ENCODE measurements at places on chromosomes 3 and 15.

GRCh38 chr3:99186016-99186415, 284.5 kb upstream of the DCBLD2 start:
- no peak overlapping the region for H3K27ac ChIP-seq
- no peaks in the 10 kb centered on the region for H3K4me1 ChIP-seq
- no peak for DNase-seq
- no peak overlapping the region for H3K4me3 ChIP-seq

DNA sequence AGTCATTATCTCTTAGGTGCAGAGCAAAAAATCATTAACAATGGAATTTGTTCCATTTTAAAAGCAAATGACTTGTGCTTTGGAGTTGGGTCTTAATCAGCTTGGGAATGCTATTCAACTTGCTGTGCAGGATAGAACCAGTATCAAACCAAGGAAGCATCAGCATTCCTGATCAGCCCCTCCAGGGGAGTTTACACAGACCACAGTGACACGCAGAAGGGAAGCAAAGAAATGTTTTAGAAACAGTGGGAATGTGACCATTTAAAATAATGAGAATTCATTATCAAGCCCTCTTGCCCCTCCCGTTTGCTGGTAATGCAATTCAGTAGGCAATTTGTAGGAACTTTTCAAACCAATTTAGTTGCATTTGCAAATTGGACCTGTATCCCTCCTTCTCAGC, 155.1 kb downstream of the LRTM1 start:
- no peaks in the 10 kb centered on the region for H3K4me1 ChIP-seq
- DNase-seq, result no peak
- no peaks in the 10 kb centered on the region for H3K27me3 ChIP-seq

- no peaks in the 10 kb centered on the region for H3K36me3 ChIP-seq
- no peak for DNase-seq
- no peak overlapping the region for H3K27ac ChIP-seq
- no peaks in the 10 kb centered on the region for H3K27me3 ChIP-seq
Observed at GRCh38 chr15:65938604-65939003, 69.3 kb downstream of the RAB11A start.

DNA sequence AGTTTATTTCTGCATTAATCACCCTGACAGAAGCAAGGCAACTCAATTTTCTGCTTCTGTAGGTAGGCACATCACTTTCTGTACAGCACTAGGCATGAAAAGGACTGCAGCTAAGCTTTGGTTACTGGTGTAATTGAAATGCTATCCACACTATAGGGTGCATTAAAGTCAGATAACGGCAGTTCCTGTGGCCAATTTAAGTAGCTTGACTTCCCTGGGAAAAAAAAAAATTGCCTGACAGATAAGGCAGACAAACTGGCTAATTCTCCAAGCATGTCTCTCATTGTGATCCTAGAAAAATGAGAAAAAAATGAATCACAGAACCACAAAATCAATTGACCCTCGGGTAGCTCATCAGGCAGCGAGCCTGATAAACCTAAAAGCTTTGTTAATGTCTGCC, 151.4 kb downstream of the MEIS2 start:
- no peak for DNase-seq
- no peak overlapping the region for H3K27ac ChIP-seq
- no peaks in the 10 kb centered on the region for H3K36me3 ChIP-seq
- no peaks in the 10 kb centered on the region for H3K27me3 ChIP-seq
